ENCODE measurements at places on chromosomes 1 and 21.

GRCh38 chr1:85274969-85275453, 1.4 kb downstream of the BCL10 start:
- DNase-seq, result no peak

- DNase-seq, result no peak
Measured at GRCh38 chr21:46600978-46601377, 3.9 kb downstream of the S100B start.

DNA sequence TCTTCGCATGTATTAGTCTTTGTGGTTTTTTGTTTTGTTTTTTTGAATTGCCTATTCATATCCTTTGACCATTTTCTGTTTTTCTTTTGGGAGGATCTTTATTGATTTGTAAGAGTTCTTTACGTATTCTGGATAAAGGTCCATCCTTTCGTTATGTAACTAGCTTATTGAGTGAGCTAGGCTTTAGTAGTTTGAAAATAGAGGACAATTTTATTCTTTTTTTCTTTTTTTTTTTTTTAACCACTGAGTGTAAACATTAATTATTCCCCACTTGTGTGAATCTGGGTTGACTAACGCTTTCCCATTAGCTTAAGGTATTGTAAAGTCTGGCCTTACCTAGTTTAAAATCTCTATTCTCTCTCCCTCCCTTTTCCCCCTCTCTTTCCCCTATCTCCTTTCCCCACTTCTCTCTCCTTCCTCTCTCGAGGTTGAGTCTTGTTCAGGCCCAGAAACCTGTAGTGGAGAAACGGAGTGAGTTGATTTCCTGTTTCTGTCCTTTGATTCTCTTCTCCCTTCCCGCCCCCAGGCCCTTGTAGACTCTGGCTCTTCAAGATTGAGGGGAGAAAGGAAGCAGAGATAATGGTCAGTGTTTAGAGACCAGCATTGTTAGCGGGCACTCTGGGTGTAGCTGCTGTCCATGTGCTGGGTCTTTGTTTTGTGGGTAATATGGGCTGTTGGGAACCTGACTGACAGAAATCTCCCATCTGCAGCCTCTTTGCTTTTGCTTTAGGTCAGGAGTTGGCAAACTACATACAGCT, 1.5 kb downstream of the MORC3 start:
- DNase-seq, result no peak

DNA sequence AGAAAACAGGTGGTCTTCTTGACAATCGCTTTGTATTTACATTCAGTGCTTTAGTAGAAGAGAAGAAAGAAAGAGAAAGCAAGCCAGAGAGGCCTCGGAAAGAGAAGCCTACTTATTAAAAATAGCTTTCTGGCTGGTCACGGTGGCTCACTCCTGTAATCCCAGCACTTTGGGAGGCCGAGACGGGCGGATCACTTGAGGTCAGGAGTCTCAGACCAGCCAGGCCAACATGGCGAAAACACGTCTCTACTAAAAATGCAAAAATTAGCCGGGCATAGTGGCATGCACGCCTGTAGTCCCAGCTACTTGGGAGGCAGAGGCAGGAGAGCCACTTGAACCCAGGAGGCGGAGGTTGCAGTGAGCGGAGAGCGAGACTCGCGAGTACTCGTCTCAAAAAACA, 1.8 kb upstream of the SLC19A2 start:
- DNase-seq, result no peak

- DNase-seq, result no peak
Measured at GRCh38 chr1:203558064-203558760, 64.3 kb downstream of the OPTC start.

DNA sequence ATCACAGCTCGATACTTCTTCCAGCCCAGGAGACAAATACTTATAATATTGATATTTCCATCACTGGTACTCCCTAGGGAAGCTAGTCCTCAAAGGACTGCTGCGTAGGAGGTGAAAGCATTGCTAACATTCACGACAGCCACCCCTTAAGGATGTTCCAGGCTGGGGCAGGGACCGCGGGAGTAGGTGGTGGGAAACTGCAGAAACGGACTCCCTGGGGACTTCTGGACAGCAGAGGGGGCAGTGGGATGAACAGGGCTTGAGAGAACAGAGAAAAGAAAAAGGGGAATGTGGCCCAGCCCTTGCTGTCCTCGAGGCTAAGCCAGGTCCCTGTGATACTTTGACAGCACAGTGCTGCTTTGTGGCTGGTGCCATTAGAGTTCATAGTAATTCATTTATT, 108.0 kb downstream of the HMGB4 start:
- DNase-seq, result no peak

- no peak for DNase-seq
Measured at GRCh38 chr1:6652986-6653385, 28.3 kb downstream of the THAP3 start.

DNA sequence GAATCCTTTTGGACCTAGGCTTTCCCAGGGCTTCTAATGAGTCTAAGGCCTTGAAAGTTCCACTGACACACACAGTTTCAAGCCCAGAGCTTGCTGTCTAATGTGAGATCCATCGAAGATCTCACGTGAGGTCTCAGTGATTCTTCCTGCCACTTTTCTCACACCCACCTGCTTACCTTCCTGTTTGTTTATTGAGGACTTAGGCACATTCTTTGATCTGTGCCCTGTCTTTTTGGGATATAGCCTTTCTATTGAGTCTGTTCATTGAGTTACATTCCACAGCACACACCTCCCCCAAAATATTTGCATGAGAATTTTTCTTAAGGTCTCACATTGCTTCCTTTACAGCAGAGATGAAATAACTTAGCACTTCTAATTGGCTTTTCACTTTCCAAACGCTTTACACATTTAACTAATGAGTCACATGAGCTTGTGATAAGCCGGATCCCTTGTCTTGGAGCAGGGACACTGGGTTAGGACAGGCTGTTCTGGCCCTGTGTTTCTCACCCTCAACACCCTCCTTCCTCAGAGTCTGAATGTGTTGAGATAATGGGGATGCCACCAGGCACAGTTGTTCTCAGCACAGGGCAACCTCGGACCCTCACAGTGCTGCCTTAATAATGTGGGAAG, 288.3 kb downstream of the TM2D1 start:
- DNase-seq, result no peak

DNA sequence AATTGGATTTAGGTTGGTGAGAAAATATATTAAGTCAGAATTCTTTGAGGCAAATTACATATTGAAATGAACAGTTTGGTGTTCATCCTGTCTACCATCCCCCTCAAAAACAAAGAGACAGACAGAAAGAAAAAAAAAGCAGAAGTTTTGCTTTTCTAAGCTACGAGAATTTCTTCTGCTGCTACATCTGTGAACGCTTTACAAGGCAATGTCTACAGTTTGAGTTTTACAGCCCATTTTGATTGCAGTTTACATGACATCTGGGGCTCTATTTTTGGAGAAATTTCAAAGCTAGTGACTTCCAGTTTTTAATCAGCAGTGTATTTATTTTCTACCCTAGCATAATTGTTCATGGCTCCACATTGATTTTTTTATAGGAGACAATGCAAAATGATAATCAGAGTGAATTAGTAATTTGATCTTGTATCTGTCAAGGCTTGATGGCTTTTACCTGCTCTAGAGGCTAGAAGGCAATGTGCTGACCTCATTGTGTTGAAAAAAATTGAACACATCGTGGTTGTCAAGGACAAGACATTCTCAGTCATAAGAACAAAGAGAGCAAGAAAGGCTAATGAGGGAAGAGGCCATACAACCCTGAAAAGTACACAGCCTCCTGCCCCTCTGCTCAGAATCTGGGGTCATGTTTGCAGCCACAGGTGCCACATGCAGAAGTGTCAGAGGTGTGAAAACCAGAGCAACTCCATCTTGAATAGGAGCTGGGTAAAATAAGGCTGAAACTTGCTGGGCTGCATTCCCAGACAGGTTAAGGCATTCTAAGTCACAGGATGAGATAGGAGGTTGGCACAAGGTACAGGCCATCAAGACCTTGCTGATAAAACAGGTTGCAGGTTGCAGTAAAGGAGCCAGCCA, 201.0 kb upstream of the CAMK1G start:
- no peak for DNase-seq

DNA sequence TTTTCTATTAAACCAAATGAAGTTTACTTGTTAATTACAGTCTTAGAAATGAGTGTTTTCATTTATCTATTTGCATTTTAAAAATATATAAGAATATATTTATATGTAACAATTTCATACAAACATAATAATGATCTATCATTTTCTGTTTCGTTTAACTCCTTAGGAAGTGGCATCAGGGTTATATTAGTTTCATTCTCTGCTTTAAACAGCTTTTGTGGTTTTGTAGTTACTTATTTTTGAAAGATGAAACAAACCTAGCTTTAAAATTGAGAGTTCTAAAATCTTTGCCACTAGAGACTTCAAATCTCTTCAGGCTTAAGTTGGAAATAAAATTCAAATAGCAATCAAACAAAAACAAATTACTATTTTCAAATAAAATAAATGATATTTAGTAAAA, 2110.6 kb downstream of the MRPL39 start:
- DNase-seq, result no peak

- no peak for DNase-seq
Measured at GRCh38 chr1:76084685-76085084, 10.1 kb downstream of the ST6GALNAC3 start.

GRCh38 chr1:165842671-165843129, 15.3 kb downstream of the UCK2 start:
- no peak for DNase-seq

DNA sequence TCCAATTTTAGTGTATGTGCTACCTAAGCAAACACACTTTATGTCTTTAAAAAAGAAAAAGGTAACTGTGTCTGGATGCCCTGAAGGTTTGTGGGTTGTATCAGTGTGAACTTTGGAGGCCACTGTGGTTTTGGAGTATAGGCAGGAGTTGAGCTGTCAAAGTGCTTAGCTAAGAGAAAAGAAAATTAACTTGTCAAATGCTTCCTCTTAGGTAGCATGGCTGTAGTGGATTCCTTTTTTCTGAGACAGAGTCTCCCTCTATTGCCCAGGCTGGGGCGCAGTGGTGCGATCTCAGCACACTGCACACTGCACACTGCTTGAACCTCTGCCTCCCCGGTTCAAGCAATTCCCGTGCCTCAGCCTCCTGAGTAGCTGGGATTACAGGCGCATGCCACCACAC, 11.2 kb upstream of the SLC41A1 start:
- DNase-seq, result no peak

DNA sequence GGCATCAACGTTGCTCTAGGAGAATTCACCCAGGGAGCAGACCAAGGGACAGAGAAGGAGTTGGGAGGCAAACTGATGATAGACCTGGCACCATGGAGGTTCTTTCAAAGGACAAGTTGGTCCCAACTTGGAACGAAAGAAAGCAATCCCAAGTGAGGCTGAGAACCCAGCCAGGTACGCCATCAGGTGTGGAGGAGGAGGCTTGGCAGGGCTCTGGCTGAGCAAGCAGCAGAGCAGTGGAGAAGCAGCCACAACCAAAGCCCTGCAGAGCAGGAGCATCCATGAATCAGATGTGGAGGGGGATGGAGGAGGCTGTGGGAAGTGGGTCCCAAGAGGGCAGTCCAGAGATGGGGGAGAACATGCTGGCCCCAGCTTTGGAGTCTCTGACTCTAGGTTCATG, 36.3 kb upstream of the RBM15 start:
- no peak for DNase-seq

DNA sequence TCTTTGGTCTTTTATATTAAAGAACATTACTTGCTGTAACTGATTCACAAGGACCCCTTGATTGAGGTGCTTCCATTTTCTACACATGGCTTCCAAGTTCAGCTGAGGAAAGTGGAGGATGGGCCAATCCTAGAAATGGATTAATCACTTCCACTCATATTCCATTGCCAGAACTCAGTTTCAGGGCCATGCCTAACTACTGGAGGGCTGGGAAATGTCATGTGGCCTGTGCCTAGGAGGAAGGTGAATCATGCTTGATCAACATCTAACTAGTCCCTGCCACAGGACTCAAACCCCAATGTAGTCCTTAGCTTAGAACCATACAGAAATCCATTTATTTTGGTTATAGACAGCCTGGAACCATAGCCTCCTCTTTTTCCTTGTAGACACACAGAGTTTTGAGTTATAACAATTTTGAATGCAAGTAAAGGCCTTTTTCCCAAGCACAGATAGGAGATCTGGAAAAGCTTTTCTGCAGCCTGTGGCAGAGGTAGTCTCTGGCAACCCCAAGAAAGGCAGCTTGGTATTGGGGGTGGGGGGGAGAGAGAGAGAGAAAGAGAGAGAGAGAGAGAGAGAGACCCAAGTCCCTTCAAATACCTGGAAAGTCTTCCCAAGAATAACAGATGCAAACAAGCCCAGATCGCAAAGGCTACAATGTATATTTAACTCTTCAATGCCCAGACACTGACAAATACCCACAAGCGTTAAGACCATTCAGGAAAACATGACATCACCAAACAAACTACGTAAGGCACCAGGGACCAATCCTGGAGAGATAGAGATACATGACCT, 12.5 kb downstream of the MAST2 start:
- DNase-seq, result no peak

GRCh38 chr1:116820369-116820768, 66.1 kb downstream of the CD2 start:
- DNase-seq, result no peak

DNA sequence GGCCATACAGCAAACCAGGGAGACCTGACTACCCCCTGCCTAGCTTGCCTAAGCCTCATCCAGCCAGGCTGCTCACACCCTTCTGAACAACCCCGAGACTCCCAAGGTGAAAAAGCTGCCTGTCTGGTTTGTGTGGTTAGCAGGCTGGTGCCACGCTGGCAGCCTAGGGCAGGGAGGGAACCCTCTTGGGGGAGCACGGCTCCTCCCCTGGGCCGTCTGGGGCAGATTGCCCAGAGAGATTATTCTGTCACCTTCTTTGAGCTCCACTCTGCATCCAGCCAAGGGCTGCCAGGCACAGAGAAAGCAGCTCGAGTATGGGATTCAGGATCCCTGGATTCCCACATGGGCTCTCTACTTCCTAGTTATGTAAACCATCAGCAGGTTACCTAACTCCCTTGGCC, 27.5 kb upstream of the TCEA3 start:
- DNase-seq, result peak; percentile 29

DNA sequence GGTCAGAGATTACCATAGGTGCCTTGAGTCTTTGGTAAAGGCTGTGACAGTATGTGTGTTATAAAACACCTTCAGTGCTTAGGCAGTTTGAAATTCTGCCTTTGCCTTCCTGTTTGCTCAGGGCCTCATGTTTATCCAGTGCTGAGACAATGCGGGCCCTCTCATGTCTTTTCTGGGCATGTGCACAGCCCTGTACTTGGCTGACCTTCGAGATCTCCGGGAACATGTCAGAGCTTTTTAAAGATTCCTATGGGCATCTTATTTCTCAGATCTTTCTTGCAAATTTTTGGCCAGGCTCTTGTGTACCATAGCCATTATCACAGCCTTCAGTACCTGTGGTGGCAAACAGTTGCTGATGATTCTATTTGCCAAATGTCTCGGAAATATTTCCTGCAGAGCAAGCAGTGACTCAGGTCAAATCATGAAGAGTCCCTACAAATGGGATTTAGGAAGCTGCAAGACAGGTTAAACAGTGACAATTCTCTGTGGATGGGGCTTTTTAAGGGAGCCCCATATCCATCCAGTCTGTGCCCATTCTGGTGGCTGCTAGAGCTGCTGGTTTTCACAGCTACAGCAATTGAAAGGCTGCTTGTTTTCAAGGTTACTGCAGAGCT, 42.1 kb downstream of the HOOK1 start:
- no peak for DNase-seq

DNA sequence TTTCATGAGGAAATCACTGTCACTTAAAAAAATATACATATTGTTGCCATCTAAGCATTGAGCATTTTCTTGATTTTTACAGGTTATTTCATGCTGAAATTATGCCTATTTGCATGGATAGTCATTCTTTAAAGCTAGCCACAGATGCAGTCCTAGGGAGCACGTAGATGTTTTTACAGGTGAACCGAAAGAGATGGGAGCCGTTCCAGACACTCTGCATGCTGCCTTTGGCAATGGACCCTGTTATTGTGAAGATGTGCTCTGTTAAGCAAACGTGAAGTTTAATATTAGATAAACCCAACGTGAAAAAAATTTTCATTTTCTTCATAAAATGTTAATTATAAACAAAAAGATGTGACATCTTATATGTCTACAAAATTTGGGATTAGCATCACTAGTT, 7.1 kb downstream of the PROX1 start:
- DNase-seq, result no peak
